ENCODE measurements at places on chromosomes 6 and 20.

GRCh38 chr20:50580842-50581544 lies 70.8 kb downstream of the PTPN1 start:
- no peak for DNase-seq

- DNase-seq = no peak
Observed at GRCh38 chr20:61832181-61832580, 233.5 kb downstream of the TAF4 start.

- DNase-seq = no peak
Observed at GRCh38 chr20:51802170-51802751, at the start of gene SALL4. Gene SALL4 (minus strand): TSS chr20:51802521. CDS start chr20:51802408, 113 bp downstream.

- DNase-seq = no peak
Observed at GRCh38 chr20:44143936-44144335, 43.1 kb downstream of the JPH2 start.

DNA sequence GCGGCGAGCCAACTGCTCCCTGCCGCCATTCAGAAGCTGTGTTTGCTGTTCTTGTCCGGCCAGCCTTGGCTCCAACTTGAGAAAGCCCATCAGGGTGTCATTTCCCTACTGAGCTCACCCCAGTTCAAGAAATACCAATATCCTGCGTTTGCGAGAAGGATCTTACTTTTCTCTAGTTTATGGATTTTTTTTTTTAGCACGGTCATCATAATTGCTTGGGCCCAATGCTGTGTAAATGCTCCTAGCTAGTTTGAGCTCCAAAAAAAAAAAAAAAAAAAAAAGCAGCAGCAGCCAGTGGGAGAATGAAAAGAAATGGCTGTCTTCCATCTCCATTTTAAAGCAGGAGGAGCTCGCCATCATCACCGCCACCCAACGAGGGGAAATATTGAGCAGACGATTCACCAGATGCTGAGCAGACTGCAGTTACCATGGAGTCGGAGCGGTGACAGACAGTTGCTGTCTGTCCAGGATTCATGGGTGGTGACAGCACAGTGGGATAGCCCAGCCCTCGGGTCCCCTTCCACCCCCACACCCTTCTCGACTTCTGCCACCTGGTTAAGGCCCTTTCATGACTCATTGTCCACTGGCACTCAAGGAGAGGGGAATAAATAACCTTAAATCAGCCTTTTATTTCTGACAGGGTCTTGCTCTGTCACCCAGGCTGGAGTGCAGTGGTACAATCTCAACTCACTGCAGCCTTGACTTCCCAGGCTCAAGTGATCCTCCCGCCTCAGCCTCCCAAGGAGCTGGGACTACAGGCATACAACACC lies 132.4 kb upstream of the SNX9 start:
- DNase-seq = no peak

DNA sequence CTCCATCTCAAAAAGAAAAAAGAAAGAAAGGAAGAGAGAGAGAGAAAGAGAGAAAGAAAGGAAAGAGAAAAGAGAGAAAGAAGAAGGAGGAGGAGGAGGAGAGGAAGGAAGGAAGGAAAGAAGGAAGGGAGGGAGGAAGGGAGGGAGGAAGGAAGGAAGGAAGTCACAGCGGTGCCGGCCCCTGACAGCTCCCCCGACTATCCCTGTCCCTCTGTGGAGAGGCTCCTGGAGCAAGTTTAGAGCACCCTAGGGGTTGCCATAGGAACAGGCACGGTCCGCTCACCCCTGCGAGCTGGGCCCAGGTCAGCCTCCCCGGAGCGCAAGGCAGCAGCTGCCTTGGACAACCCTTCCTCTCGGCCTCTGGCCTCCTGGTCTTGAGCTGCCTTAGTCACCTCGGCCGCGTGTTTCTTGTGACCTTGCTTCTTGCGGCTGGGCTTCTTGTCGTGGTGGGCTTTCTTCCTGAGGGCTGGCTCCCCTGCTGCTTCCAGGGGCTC lies 6.8 kb downstream of the BNIP5 start:
- DNase-seq = no peak

DNA sequence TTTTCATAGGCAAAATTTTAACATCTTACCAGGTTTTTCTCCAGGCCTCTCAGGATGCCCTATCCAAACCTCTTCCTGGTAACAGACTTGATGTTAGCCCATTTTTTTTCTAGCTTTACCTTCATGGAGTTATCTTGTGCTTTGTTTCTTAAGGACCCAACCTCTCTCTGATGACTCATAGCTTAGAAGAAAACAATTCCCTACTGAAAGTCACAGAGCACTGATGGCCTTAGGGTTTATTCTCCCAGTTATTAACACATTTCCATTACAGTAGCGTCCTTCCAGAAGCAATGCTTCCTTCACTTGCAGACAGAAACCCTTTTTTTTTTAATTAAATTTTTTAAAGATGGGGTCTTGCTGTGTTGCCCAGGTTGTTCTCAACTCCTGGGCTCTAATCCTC lies 79.4 kb downstream of the IYD start:
- no peak for DNase-seq

- DNase-seq = no peak
Observed at GRCh38 chr20:50431066-50431450, 79.1 kb upstream of the PTPN1 start.

- peak; percentile 48 for DNase-seq
Observed at GRCh38 chr6:10373642-10374359, 41.1 kb downstream of the TFAP2A start.

GRCh38 chr6:99612551-99613408 lies 6.1 kb downstream of the PRDM13 start:
- no peak for DNase-seq

DNA sequence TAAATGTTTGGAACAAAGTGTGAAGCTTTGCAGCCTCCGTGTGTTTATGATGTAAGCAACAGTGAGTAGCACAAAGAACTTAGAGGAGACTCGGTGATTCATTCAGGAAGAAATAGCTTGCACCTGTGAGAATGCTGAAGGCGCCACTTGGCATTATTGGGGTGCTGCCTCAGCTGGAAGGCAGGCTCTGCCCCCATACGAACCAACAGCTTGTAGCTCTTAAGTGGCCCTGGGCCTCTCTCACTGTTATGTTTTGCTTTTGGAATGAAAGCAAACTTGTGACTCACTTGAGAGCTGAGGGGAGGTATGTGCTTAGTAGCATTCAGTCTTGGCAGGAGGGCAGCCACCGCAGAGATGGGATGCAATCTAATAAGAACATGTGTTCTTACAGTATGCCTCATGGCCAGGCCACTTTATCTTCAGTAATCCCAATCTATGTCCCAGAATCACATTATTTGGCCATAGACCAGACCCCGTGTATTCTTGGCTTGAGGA lies 310.7 kb downstream of the EYA4 start:
- DNase-seq = peak; percentile 99

DNA sequence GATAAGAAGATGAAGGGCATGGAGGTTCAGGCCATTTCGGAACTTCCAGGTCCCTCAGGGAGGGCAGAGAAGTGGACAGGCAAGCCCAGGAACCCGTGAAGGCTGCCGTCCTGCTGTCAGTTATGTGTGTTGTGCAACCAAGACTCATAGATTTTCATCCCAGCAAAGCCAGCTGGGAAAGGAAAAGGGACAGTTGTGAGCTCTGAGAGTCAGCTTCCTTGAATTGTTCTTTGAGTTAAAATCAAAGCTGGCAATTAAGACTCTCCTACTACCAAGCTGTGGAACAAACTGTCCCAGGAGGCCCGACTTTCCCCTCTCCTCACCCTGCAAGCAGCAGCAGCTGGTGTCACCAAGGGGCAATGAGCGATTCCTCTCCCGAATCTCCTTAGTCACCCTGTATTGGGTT lies 46.3 kb upstream of the IYD start:
- DNase-seq = no peak

- DNase-seq = no peak
Observed at GRCh38 chr6:106090001-106090400, 3.9 kb downstream of the PRDM1 start.

DNA sequence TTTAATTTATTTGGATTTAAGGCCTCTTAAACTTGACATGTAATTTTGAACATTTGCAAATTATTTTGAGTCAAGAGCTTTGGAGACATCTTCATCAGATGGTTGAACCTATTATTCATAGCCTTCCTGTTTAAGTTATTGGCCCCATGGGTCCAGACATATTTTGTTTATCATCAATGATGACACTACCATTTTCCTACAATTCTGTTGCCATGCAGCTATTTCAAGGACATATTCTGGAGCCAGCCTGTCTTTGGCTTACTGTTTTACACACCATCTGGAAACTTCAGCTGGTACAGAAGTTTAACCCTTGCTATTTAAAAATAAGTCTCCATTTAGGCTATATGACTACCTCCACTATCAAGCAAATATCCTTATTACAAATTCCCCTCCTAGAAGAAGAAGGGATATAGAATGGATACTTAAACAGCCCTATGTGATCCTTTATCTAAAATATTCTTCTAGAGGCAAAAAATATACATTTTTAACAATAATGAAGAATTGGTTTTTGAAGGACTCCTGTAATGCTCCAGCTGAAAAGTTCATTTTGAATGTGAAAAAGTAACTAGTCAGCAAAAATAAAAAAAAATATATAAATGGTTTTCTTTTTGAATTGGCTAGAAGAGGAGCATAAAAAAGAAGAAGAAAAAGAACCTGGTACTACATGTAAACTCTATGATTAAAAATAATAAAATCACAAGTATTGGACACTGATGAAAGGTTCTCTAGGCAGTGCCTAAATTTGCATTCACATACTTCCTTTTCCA lies 544.0 kb upstream of the HS3ST5 start:
- DNase-seq = no peak
